ENCODE measurements at places on chromosomes 6 and 20.

GRCh38 chr6:135983718-135984343, 132.3 kb downstream of the PDE7B start:
- DNase-seq: no peak

DNA sequence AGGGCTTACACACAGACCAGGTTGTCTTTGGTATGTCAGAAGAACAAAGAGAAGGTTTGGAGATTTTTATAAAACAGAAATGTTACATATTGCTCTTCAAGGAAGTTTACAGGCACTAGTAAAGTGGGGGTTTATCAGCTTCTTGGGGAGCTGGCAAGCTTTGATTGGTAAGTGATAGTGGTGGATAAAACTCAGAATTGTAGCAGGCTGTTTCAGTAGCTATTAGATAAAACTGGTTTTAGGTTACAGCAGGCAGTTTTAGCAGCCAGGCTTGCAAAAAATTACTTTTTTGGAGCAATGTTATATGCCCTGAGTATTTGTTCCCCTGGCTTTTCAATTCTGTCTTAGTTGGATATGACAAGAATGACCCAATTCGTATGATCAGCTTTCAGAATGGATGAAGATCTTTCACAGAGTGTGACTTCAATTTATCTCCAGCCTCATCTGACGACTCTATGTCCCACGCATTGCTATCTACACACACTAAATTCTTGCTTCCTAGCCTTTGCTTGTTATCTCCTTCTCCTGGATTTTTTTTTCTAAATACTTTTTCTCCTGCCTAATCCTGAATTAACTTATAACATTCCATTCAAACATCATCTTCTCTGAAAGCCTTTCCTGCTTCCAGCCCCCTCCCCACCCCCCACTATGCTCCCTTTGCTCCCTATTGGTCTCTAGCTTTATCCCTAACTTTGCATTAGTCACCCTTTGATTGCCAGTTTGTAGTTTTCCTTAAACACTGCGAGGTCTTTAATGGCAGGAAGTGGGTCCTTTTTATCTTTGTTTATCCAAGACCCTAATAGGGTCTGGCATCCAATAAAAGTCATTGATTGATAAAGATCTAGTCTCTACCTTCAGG, 1.0 kb upstream of the TOMM34 start:
- no peak for DNase-seq

DNA sequence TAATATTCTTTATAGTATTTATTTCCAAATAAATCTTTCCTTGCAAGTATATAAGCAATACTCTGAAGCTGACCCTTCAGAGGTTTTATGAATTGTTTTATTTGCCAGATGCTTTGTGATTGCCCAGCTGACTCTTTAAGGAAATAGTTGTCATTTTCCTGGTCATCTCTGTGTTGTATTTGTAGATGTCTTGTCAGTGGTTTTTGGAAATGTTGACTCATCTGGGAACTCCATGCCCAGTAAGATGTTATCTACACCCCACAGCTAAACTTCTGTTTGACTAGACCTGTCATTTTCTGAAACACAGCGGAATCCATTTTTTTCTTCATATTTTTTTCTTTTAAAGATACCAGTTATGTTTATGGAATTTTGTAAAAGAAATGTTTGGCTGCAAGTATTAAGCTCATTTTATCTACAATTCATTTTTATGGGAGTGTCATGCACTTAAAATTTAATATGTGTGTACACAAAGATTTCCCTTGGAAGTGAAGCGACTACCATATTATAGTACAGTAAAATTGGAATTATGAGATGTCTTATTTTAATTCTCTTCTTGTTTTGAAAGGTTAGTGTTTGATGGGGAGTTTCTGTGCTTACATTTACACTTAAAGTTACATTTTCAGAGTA, 491.0 kb downstream of the NKAIN2 start:
- no peak for DNase-seq

DNA sequence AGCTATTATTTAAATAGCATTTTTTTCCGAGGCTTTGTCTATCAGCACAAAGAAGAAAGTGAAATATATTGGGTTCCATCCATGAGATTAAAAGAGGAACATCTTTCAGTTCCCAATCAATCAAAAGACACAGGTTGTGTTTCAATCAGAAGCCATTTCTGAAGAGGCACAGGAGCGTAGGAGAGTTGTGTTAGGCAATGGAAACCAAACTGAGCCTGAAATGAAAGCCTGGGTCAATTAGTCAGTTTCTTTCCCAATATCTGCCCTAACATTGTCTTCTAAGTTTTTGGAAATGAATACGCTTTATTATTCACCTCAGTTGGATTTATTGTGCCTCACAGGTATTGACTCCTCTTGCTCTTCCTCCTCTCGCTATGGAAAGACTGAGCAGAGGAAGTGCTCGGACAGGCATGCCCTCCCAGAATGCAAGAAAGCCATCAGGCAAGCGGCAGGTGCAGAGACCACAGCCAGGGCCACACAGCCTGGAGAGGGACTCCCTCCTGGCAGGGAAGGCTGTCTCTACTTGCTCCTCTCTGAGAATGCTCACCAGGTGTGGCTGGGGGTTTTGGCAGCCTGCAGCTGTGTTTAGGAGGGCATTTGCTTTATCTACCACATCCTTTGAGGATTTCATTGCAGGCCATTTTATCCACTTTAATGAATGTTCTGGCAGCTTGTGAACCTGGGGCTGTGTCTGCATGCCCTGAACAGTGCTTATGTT, 100.8 kb upstream of the NEDD9 start:
- no peak for DNase-seq

- no peak for DNase-seq
Measured at GRCh38 chr6:21115111-21115510, 478.4 kb upstream of the SOX4 start.

DNA sequence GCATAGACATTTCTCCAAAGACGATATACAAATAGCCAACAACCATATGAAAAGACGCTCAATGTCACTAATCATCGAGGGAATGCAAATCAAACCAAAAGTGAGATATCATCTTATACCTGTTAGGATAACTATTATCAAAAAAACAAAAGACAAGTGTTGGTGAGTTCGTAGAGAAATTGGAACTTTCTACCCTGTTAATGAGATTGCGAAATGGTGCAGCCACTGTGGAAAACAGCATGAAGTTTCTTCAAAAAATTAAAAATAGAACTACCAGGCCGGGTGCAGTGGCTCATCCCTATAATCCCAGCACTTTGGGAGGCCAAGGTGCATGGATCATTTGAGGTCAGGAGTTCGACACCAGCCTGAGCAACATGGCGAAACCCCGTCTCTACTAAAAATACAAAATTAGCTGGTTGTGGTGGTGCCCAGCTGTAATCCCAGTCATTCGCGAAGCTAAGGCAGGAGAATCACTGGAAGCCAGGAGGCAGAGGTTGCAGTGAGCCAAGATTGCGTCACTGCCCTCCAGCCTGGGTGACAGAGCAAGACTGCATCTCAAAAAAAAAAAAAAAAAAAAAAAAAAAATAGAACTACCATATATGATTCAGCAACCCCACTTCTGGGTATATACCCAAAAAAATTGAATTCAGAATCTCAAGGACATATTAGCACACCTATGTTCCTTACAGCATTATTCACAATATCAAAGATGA, 170.0 kb upstream of the ZNF184 start:
- DNase-seq: no peak

GRCh38 chr6:11496152-11497060, 41.1 kb upstream of the TMEM170B start:
- peak; percentile 73 for DNase-seq

Measured in AG08396 (cell line).